Hematopoietic multipotent progenitor cell treated with erythropoietin and hydrocortisone succinate and interleukin-3 and kit ligand, for 4 days (in vitro differentiated cells): ENCODE measurements at places on chromosomes 6 and 20.

- DNase-seq, result no peak
Observed at GRCh38 chr6:54084231-54084630, 27.0 kb upstream of the MLIP start.

- DNase-seq, result no peak
Observed at GRCh38 chr6:2222275-2222842, 23.0 kb downstream of the GMDS start.

DNA sequence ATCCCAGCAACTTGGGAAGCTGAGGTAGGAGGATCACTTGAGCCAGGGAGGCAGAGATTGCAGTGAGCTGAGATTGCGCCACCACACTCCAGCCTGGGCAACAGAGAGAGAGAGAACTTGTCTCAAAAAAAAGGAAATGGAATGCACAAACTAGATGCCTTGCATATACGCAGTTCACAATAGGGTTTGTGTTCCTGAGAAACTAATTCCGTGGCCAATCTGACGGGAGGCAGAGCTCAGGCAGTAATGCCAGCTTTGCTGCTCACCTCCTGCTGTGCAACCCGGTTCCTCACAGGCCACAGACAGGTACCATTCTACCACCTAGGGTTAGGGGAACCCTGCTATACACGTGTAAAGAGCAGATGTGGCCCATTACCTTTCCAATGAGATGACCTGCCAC is 1.4 kb downstream of the CDK5RAP1 start:
- no peak for DNase-seq

- peak; percentile 91 for DNase-seq
Observed at GRCh38 chr6:166751051-166751595, 124.1 kb upstream of the RPS6KA2 start.

GRCh38 chr20:45407783-45408645 is at the start of gene DBNDD2:
DBNDD2 (plus strand) TSS chr20:45408289; CDS start chr20:45408468, 179 bp downstream.
- no peak for DNase-seq

- no peak for DNase-seq
Observed at GRCh38 chr6:160678230-160678629, 14.2 kb upstream of the LPA start.

DNA sequence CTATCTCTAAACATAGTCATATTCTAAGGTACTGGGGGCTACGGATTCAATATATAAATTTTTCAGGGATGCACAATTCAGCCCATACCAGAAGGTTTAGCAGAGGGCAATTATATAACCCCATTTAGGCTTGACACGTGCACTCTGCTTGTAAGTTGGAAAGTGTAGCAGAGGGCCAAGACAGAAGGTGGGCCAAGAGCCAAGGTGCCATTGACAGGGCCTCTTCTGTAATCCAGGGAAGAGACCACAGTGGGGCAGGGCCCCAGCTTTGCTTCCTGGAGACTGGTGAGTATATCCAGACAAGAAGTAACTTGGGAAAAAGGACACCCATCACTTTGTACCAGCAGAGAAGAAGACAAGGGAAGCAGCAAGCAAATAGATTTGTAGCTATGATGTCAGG is 672.4 kb upstream of the MARCKS start:
- DNase-seq, result no peak

GRCh38 chr20:57280221-57280620 is 13.8 kb upstream of the BMP7 start:
- DNase-seq, result no peak
